ENCODE measurements at places on chromosomes 2 and 18.

DNA sequence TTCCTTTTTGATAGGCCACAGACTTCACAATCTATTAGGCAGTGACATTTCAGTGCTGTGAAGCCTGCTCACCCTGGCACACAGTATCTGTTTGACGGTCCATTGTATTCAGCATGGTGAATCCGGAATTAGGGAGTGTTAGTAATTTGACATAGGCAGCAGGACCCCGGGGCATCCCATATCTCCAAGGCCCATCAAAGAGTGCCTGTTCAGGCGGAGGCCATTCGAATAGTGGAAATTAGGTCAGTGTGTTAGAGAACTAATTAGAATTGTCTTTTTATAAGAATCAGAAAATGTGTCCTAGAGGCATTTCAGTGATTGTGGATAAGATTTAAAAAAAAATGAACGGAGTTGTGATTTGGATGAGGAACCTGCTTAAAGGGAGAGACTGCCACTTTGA, 818.8 kb upstream of the SOX11 start:
- DNase-seq, result no peak

- DNase-seq, result no peak
Measured at GRCh38 chr2:55802067-55802466, 108.4 kb upstream of the PNPT1 start.

DNA sequence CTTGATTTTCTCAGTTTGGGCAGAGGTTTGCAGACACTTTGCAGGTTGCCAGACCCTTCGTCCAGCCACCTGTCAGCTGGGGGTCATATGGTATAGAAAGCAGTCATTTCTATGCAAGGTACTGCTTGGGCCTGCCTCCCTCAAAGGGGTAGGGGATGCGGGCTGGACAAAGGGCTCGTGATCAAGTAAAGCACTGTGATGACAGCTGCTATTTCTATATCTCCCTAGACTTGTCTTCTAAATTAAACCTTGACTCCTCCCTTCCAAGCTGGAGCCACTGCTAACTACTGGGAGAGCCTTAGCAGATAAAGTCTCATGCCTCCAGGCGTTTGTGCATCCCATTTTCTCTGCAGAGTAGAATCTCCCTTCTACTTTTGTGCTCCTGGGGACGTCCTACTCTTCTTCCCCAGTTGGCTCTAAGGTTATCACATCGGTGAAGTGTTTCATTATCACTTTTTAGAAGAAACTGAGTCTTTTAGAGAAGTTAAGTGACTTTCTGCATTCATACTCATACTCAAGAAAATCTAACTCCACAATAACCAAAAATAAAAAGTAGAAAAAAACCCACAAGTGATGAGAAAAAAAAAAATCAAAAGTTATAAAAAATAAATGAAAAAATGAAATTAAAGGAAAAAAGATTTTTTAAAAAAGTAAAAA, 710 bp upstream of the XRCC5 start:
- no peak for DNase-seq

DNA sequence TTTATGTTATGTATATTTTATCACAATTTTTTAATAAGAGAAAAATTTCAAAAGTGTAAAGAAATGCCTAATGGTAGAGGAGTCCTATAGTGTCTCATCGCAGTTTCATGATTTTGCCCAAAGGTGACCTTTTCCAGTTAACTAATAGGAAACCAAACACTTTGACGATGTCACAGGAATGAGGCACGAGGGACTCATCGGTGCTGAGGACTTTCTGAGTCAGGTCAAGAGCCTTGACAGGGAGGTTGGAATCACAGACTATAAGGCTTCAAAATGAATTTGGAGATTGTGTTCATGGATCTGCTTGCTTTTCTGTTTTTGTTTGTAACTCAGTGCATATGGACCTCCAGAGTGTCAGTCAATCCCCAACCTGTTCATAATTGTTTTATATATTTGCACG, 15.1 kb upstream of the RTTN start:
- DNase-seq, result no peak

GRCh38 chr2:134692499-134692898, 26.3 kb downstream of the TMEM163 start:
- no peak for DNase-seq

GRCh38 chr2:127357591-127357990, 30.2 kb downstream of the MAP3K2 start:
- no peak for DNase-seq

DNA sequence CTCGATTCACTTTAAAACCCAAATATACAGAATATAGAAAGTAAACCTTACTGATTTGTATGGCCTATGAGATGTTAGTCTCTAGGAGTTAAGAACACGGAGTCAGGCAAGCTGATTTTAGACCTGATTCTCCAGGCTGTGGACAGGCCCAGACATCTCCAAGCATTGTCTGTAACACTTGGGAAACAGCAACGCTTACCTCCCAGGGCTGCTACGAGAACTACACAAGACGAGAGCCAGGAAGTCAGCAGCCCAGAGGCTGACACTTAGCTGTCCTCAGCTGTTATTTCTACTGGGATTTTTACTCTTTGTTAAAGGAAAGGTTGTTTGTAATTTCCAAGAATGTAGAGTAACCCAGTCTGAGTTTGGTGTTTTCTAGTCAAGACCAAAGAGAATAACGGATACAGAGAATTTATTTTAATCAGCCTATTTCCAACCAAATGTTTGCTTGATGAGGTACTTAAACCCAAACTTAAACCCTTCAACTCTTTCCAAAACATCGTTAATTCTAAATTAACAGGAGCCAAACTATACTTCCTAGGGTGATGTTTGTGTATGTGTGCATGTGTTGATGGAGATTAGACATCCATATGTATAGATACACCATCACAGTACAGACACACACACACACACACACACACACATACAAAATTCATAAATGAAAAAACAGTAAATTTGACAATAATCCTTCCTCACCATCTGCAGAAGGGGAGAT, 123.4 kb downstream of the LAMA1 start:
- DNase-seq, result no peak

DNA sequence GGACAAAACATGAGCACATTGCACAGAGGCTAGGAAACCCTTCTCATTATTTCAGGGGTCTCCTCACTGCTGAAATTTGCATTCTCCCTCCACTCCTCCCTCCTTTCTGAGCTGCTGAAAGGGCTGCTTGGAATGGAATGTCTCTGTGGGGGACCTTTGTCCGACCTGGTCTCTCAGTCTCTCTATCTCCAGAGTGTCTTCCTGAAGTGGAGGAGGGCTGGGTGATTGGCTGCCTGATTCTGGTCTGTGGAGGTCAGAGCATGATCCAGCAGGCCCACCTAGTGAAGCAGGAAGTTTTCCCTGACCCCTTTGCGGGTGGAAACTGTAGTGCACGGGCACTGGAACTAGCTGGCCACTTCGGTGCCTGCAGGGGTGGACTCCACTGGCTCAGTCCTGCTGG, 560.5 kb upstream of the HS6ST1 start:
- no peak for DNase-seq

GRCh38 chr2:25981596-25982272, 563 bp downstream of the KIF3C start:
- no peak for DNase-seq

GRCh38 chr2:37779139-37779538, 107.7 kb upstream of the CDC42EP3 start:
- DNase-seq, result no peak

GRCh38 chr2:53770264-53770663, 2.7 kb downstream of the CHAC2 start:
- no peak for DNase-seq

DNA sequence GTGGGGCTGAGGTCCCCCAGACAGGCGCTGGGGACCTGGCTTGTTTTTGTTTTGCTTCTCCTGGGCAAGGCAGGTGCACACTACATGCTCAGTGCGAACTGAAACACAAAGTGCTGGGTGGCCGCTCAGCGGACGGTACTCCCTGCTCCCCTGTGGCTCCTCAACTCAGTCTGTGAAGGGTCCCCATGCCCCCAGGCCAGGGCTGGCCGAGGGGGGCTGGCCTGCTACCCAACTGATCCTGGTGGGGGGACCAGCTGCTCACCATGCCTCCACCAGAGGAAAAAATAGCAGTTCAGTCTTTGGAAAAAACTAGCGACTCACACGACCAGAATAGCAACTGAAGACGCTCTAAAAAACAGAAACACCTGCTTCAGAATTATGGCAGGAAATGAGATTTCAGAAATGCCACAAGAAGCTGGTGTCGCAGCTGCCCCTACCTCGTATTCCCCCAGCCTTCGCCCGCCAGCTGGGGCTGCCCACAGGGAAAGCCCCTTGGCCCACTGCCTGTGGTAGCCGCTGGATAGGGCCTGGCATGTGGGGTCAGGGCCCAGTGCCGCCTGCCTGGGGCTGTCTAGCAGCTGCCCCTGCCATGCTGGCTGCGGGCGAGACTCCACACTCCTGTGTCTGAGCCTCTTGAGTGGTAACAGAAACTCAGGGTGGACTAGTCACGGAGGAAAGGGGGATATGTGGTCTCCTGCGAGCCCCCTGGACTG, 43.7 kb downstream of the MEX3C start:
- no peak for DNase-seq

GRCh38 chr2:53949457-53949856, 21.3 kb downstream of the PSME4 start:
- DNase-seq, result no peak

- no peak for DNase-seq
Measured at GRCh38 chr2:175036582-175037018, 31.4 kb upstream of the CHN1 start.

GRCh38 chr2:1488851-1489250, 75.6 kb downstream of the TPO start:
- no peak for DNase-seq

GRCh38 chr18:33751613-33752221, 173.7 kb downstream of the ASXL3 start:
- DNase-seq, result no peak

DNA sequence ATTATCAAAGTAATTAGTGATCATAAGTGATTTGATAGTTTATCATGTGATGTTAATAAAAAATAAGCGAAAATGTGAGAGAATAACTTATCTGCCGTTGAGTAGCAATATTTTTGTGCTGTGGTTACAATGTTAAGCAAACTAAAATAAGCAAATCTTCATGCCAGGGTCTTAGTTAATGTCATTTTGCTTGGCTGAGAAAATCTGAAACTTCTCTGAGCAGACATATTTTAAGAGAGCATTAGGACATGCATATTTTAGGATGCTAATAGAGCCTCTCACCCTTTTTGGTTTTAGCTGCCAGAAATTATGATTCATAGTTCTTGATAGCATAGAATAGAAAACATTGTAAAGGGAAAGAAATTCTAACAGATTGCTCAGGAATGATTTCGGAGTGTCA, 233.5 kb upstream of the ZEB2 start:
- DNase-seq, result no peak

GRCh38 chr18:56000041-56000440, 412.0 kb upstream of the TCF4 start:
- no peak for DNase-seq

- DNase-seq, result no peak
Measured at GRCh38 chr2:215313255-215313613, 1.4 kb downstream of the ATIC start.

DNA sequence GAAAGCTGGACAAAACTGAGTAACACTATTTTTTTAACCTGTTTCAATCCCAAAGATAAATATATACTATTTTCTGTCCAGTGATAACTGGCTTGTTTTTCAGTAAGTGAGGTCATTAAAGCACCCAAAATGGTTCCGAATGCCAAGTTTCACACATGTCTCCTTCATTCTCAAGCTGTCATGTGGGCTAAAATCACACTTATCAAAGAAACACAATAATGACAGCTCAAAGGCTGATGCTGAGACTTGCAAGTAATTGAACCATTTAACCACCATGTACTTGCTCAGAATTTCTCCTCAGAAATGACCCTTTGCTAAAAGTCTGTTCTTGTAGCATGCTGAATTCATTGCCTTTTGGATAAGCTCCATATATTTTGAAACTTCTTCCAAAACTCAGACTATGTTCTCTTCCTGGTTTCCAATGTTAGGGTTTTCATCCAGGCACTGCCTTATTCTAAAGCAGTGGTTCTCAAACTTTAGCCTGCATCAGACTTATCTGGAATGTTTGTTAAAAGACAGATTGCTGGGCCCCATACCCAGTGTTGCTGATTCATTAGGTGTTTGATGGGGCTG, 149.8 kb downstream of the VWC2L start:
- no peak for DNase-seq

GRCh38 chr2:3172265-3172935, 205.2 kb downstream of the EIPR1 start:
- no peak for DNase-seq

- DNase-seq, result no peak
Measured at GRCh38 chr2:1744446-1745170, at the start of gene PXDN. Gene PXDN (minus strand): TSS chr2:1744515. CDS start chr2:1744455, 60 bp downstream.

GRCh38 chr18:41482501-41482900, 472.5 kb upstream of the PIK3C3 start:
- DNase-seq, result no peak

DNA sequence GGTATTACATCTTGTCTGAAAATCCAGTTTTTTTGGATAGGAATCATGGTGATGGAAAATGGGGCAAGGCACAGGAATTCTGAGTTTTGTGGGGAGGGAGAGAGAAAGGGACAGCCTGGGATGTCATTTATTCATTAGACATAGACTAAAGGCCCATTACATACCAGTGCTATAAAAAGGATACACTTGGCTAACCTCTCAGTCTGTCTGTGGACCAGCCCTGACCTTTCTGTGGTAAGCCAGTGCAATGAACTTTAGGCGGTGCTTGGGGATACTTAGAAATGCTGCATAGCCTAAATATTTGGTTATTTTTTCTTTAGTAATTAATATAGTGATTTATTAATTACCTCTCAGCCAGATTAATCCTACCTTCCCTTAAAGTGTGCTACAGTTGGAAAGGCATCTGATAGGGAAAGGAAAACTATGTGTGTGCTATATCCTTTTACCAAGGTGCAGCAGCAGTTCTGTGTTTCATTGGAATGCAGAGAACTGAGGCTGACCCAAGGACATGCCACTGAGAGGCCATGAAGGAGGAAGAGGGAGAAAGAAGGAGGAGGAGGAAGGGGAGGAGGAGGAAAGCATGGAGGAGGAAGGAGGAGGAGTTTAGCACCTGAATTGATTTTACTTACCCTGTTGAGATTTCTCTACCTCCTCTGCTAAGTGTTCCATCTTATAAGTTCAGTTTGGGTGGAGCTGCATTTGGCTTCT, 37.5 kb downstream of the KCNS3 start:
- no peak for DNase-seq

GRCh38 chr2:84654414-84654813, 138.1 kb downstream of the DNAH6 start:
- no peak for DNase-seq

DNA sequence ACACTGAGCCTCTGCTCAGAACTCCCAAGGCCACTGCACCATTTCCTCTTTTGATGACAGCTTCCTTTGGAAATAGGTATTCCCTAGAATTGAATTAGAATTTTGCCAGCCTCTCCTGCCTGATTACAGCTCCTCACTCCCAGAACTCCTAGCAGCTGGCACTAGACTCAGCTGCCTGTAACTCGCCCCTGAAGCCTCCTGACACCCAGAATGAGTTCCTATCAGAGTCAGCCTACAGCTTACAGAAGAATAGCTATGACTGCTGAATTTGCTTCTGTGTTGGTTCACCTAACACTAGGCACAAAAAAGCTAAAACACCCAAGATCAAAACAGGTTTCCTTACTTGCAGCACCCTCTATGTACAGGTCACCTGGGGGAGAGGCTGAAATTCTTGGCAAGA, 108.2 kb upstream of the PTPRM start:
- DNase-seq, result no peak
